Uterine smooth muscle cell (primary cell): ENCODE measurements at places on chromosomes 6 and 20. TPM values are rescaled to one million over a fixed set of nuclear protein-coding genes. Genes with fewer than 3 reads are reported as not detected.

RAB32 gene
- total RNA-seq: 161 and 163 TPM in 2 replicates

NOX3 gene
- total RNA-seq: not detected in 2 replicates

GGTLC1 gene
- total RNA-seq: not detected in 2 replicates

ASIP gene
- total RNA-seq: not detected in 2 replicates

PRRT1 gene
- 0.11 and 0.12 TPM in 2 replicates for total RNA-seq

ATP6V1G2 gene
- total RNA-seq: 2.0 and 3.0 TPM in 2 replicates

MRAP2 gene
- 2.2 and 4.9 TPM in 2 replicates for total RNA-seq

OR2H1 gene
- total RNA-seq: not detected in 2 replicates

SIRPG gene
- total RNA-seq: not detected in 2 replicates

SLC2A4RG gene
- total RNA-seq: 32.0 and 35.4 TPM in 2 replicates

TTLL9 gene
- under 0.01 TPM in 1 of 2 replicates, not detected in the other for total RNA-seq

PACSIN1 gene
- not detected in 2 replicates for total RNA-seq

PLEKHG1 gene
- 1.3 and 2.0 TPM in 2 replicates for total RNA-seq

EDN3 gene
- not detected in 2 replicates for total RNA-seq

FRK gene
- 0.33 and 0.37 TPM in 2 replicates for total RNA-seq

TREM2 gene
- not detected in 2 replicates for total RNA-seq

PTK7 gene
- total RNA-seq: 58.0 and 166 TPM in 2 replicates

RBBP8NL gene
- total RNA-seq: not detected in 2 replicates

JARID2 gene
- total RNA-seq: 9.5 and 9.6 TPM in 2 replicates

UTRN gene
- total RNA-seq: 126 and 155 TPM in 2 replicates

STMND1 gene
- not detected in 2 replicates for total RNA-seq

PI16 gene
- total RNA-seq: 0.11 and 0.75 TPM in 2 replicates

POLR3F gene
- total RNA-seq: 10.5 and 13.6 TPM in 2 replicates

NKAPL gene
- 1.00 and 1.9 TPM in 2 replicates for total RNA-seq

TMEM14A gene
- 33.1 and 42.8 TPM in 2 replicates for total RNA-seq

SNX3 gene
- 237 and 252 TPM in 2 replicates for total RNA-seq

BANF2 gene
- total RNA-seq: not detected in 2 replicates

RRAGD gene
- 2.3 and 3.2 TPM in 2 replicates for total RNA-seq

SCRT2 gene
- total RNA-seq: not detected in 2 replicates

MYCT1 gene
- under 0.01 and 0.11 TPM in 2 replicates for total RNA-seq

LY6G6C gene
- total RNA-seq: not detected in 2 replicates

RNGTT gene
- total RNA-seq: 32.3 and 32.4 TPM in 2 replicates

STK4 gene
- total RNA-seq: 55.5 and 74.1 TPM in 2 replicates
